ENCODE measurements at places on chromosomes 13 and 19. TPM values are rescaled to one million over a fixed set of nuclear protein-coding genes. Genes with fewer than 3 reads are reported as not detected.

Gene COL4A1
- total RNA-seq, result 83.2 TPM

Gene CYP4F11
- 5.5 TPM for total RNA-seq

Gene KLK4
- total RNA-seq, result 0.08 TPM

Gene FUT1
- 0.06 TPM for total RNA-seq

Gene GRAMD1A
- total RNA-seq, result 149 TPM

Gene RB1
- 11.9 TPM for total RNA-seq

Gene GAPDHS
- total RNA-seq, result not detected

Gene PTPRH
- 5.3 TPM for total RNA-seq

Gene MADCAM1
- 0.33 TPM for total RNA-seq

Gene TNNT1
- 114 TPM for total RNA-seq

Gene MCEMP1
- total RNA-seq, result not detected

Gene LCP1
- 0.14 TPM for total RNA-seq

Gene ZNF493
- 0.23 TPM for total RNA-seq

Gene KCNN1
- 0.69 TPM for total RNA-seq

Gene CLDN10
- 0.21 TPM for total RNA-seq

Gene TSHZ3
- 3.1 TPM for total RNA-seq

Gene HSD17B14
- total RNA-seq, result 15.3 TPM

Gene GPR12
- not detected for total RNA-seq

Gene ZNF274
- 14.8 TPM for total RNA-seq

Gene CYP2F1
- total RNA-seq, result not detected

Gene RNF17
- not detected for total RNA-seq

Gene SEMA6B
- 6.0 TPM for total RNA-seq

Gene CALR
- total RNA-seq, result 511 TPM

Gene TMEM86B
- total RNA-seq, result 5.2 TPM

Gene ICAM5
- total RNA-seq, result 1.1 TPM

All from A549 treated with CORT108297 at 1 μM for 4 hours (cell line).